Fibroblast of skin of abdomen (primary cell): ENCODE measurements at places on chromosomes 12 and 14.

- DNase-seq: no peak
These were observed 90.4 kb upstream of the DYNC1H1 start for GRCh38 chr14:101873991-101874390.

GRCh38 chr14:79278798-79279644, 932.3 kb downstream of the DIO2 start:
- DNase-seq: peak; percentile 82

DNA sequence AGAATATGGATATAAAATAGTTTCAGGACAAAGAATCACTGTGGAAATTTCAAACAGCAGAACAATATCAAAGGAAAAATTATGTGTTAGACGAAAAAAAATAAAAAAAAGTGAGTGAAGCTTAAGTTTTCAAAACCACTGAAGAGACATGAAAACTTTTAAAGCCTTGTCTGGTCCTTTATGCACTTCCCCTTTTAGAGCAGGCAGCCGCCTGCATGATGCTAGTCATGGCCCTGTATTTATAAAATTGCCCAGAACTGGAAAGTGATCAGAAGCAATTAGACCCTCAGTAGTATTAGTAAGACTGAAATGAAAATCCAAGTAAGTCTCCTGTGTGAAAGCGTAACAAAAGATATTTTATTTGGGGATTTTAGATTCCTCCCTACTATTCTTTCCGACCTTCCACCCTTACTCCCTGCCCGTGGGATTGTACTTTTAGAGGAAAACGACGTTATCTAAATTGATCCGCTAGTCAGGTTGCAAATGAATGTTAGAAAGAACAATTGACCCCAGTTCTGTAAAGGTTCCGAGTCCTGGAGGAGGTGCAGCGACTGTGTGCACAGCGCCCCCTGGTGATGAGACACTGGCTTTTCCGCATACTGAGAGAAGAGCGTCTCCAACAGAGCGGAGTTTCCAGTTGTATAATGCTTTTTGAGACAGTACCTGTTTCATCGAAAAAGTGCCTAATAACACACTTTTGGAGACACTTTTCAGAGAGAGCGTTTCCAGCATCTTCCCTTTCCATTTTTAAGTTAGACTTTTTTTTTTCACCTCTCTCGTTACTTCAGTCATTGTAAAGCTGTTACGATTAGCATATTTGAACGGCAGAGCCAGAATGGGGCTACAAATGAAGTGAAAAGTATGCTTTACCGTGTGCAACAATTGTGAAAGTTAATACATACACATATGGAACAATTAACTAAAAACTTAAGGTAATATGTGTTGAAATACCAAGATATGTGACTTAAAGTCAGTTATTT, 12.4 kb downstream of the MGST1 start:
- DNase-seq: peak; percentile 41

DNA sequence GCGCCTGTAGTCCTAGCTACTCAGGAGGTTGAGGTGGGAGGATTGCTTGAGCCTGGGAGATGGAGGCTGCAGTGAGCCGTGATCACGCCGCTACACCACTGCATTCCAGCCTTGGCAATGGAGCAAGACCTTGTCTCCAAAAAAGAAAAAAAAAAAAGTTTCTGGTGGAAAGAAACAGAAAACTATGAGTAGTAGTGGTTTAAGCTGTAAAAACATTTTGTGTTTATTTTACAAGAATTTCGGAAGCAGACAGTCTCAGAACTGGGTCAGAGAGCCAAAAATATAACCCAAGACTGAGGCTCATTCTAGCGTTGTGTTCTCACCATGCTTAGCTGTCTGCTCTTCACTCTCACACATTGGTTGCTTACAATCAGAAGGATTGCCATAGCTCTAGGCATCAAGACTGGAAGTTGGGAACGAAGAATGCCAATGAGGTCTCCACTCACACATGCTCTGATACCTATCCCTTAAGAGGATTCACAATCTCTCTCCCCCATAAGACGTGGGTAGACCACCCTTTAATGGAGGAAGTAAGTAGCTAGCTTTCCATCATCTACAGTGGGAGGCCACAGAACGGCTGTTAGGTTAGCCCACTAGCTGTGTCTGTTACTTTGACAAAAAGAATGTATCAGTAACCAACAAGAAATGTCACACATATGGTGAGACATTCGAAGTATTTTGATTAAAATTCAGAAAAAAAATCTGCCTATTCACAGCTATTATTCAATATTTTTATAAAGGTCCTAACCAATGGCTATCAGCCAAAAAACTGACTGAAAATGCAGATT, 117.6 kb upstream of the RASSF8 start:
- no peak for DNase-seq

DNA sequence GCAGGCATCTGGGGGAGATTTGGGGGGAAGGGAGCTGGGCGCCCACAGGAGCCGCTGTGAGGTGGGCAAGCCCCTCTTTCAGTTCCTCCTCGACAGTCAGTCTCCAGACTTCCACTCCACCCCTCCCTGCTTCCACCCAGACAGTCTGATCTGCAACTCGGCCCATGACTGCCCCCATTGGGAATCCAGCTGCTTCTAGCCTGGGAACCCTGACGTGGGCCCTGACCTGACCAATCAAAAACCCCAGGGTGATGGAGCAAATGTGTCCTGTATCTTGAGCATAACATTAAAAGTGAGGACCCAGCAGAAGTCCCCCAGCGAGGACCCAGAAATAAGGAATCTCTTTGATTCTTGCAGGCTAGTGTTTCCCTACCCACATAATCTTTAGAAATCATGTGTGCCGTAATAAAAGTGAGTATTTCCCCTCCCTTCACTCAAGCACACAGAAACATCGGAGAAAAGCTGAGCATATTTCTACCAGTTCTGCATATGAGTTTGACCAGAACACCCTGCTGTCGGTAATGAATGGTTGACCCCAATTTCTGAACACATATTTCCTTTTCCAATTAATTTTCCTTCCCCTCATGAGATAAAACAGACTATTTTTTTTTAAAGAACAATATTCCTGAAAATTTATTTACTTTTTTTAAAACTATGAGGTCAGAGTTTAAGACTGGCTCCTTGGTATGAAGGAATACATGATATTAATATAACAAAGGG, 6.4 kb downstream of the SSH1 start:
- DNase-seq: peak; percentile 94

DNA sequence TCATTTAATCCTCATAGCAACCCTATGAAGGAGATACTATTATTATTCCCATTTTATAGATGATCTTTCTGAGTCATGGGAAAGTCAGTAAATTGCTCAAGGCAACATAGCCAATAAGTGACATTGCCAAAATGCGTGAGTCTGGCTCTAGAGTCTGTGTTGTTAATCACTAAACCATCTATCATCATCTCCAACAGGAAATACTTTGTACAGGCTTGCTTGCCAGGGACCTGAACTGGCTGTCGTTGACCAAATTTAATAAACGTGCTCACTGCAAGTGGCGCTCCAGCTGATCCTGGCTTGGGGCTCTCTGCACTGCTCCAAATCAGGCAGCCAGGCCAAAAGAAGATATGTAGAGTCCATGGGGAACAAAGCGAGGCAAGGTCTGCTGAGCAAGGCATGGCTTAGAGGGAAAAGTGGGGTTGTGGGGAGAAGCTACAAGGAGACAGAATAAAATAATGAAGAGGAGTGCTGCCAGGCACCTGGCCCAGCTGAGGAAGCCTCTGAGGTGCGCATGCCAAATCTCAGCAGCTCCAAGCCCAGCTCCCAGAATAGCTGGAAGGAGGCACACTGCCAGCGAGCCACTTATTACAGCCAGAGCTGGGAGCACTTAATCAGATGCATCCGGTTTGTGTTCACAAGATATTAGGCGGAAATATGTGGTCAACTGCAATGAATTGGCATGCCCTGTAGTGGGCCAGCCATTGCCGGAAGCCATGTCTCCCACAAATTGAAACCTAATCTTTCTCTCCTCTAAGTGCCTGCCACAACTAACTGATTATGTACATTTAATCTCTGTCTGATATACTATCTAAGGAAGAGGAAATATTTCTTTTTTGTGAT, 43.3 kb upstream of the PTPRO start:
- peak; percentile 73 for DNase-seq

DNA sequence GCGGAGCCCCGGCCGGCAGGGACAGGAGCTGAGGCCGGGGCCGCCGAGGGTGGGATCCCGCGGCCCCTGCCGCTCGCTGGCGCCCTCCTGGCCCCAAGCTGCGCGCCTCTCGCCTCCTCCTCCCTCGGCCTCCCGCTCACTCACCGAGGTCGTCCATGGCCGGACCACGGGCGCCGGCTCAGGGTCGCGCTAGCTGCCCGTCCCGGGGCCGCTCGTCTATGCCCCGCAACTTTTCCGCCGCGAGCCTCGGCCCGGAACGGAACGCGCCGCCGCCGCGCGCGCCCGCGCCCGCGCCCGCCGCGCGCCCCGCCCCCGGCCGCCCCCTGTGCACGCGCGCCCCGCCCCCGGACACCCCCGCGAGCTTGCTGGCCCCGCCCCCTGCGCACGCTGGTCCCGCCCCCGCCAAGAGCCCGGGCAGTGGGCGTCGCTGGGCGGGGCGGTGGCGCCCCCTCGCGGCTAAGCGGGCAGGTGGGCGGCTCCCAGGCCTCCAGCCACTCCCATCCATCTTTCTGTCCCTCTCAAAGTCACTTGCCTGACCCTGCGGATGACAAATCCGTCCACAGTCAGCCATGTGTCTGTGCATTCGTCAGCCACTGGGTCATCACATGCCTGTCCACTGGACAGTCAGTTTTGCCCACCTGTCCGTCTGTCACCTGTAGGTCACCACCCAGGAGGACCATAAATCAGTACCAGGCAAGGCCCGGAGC, at the start of gene PXN:
Gene PXN, minus strand, starts transcription at position 258 of the 707 bp plus-strand sequence. Its CDS starts 101 bp downstream, at position 157.
- DNase-seq: peak; percentile 80

DNA sequence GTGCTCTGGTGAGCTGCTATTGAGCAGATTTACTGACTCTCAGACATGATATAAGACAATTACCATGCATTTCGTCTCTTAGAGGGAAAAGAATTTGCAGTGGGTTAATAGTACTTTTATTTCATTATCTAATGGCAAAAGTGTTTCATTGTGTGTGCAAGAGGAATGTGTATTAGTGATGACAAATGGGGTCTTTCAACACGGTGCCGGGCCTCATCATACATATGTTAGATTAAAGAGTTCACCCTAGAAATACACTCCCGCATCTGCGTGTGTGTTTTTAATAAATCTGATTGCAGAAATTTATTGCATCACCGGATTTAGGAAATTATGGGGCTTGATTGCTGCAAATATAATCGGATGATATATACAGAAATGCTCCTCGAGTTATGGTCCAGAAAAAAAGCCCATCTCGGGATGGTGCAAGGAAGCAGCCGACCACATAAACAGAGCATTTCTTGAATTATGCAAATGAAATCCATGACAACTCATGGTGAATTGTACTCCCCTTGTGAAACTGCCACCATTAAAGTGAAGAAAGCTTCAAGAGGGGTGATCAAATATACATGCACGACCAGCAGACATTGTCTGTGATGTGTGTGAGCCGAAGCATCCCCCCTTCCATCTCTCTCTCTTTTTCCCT, 156.0 kb downstream of the PHETA1 start:
- DNase-seq: no peak

- DNase-seq: no peak
These were observed 63.3 kb downstream of the PPP1R12A start for GRCh38 chr12:79871621-79872020.

GRCh38 chr12:7188562-7189397, 706 bp upstream of the PEX5 start:
- peak; percentile 57 for DNase-seq

- no peak for DNase-seq
These were observed 158.4 kb upstream of the PLXNC1 start for GRCh38 chr12:93989949-93990348.

DNA sequence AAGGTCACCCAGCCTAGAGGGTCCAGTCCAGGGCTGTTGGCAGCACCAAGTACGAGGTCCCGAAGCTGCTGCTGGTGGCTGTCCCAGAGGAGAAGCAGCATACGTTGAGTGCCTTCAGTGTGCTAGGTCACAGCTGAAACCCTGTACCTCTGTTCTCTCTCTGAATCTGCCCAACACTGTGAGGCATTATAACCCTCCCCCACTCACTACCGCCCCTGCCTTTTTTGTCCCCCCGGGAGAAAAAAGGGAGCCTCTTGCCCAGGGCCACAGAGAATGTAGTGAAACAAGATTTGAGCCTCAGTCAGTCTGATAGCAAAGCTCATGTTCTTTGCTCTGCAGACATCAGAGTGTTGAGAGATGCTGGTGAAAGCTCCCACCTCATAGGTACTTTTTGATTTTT, 53.4 kb downstream of the PPP2R5C start:
- DNase-seq: no peak

GRCh38 chr12:86959766-86960458, 703.7 kb upstream of the MGAT4C start:
- no peak for DNase-seq

DNA sequence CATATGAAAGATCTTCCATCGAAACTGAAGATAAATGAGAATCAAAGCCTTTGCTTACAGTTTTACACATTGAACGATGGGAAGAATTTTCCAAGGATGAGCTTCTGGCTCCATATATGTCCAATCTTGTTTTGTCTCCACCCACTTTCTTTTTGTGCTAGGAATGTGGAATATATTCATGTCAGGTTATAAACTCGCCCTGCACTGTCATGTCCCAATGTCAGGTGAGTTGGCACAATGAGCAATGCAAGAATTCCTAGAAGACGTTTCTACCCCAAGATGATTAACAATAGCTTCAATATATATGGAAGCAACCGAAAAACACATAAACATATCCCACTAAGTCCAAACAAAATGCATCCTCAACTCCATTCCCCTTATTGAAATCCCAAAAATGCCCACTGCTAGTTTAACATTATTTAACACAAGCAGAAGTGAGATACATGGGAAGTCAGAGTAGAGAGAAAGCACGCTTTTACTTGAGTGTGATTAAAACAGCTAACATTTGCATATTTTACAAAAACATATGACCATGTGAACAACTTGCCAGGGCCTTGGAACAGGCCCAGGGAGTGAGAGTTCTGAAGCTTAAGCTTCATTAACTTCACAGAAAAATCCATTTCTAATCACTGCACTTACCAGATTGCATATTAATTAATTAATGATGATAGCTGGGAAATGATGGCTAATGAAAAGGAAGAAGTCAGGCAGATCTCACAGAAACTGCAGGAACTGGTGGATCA, 233.9 kb downstream of the GXYLT1 start:
- DNase-seq: no peak

GRCh38 chr12:91397866-91398532, 215.4 kb upstream of the DCN start:
- DNase-seq: no peak

DNA sequence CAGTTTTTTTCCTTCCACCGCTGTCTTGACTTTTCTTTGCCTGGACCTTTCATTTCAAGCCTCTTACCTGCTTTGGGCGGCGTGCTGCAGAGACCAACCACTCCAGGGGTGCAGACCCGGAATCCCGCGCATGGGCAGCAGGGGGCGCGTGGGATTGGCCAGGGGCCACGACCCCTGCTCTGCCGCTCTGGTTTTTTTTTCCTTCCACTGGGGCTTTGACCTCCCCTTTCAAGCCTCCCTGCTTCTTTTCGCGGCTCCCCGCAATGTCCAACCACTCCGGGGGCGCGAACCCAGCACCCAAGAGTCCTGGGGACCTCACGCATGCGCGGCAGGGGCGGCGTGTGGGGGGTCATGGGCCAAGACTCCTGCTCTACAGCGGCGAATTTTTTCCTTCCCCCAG, 325.1 kb downstream of the ALG10 start:
- no peak for DNase-seq

- no peak for DNase-seq
These were observed at the start of gene CEBPE for GRCh38 chr14:23118506-23119362. Gene CEBPE (minus strand): TSS chr14:23119255. CDS start chr14:23119091, 164 bp downstream.
